ENCODE measurements at places on chromosomes 6 and 20.

DNA sequence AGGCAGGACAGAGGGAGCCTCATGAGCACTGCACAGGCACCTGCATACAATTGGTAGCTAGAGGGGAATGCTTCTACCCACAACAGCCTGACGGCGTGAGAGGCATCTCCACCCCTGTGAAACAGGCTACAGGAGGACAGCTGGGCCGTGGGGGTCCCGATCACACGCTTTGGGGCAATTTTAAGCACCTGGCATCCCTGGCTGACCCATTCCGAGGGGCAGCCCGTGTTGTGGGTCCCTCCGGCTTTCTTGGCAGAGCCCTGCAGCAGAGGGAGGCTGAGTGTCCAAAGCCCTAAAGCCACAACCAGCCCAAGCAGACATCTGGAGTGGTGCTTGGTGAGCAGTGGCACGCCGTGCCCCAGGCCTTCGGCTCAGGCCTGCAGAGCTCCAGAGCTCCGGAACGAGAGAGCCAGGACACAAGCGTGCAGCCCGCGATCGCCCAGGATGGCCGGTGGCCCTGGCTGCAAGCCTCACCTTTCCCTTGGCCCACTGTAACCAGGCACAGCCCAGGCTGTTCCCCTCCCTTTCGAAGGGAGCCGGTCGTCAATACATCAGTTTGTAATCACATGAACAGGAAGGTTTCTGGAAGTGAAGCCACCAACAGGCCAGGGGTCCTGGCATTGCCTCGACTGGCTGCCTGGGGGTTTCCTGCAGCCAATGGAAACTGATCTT, 81.4 kb downstream of the DLL1 start:
- no peak for DNase-seq

GRCh38 chr6:14001329-14002012, 76.7 kb downstream of the RNF182 start:
- DNase-seq = no peak

GRCh38 chr20:22535483-22535882, 48.9 kb downstream of the FOXA2 start:
- DNase-seq = no peak

GRCh38 chr6:35532126-35532525, 19.4 kb upstream of the TULP1 start:
- no peak for DNase-seq

- no peak for DNase-seq
These were observed 181.6 kb upstream of the ECI2 start for GRCh38 chr6:4316867-4317400.

DNA sequence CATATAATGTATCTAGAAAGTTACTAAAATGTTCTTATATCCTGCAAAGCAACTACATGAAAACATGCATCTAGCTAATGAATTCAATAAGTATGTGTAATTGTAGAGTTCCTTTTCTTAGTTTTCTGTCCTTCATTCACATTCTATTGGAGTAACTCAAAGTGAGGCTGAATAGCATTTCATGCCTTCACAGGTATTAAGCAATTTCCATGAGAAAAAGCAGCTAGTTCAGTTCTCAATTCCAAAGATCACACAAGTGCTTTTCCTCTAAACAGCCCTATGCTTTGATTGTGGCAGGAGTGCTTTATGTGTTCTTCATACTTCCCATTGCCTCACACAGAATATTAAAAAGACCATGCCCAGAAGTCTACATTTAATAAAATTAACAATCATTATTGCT, 274.9 kb downstream of the RFPL4B start:
- no peak for DNase-seq

GRCh38 chr6:12791371-12791770, 74.8 kb downstream of the PHACTR1 start:
- DNase-seq = no peak

DNA sequence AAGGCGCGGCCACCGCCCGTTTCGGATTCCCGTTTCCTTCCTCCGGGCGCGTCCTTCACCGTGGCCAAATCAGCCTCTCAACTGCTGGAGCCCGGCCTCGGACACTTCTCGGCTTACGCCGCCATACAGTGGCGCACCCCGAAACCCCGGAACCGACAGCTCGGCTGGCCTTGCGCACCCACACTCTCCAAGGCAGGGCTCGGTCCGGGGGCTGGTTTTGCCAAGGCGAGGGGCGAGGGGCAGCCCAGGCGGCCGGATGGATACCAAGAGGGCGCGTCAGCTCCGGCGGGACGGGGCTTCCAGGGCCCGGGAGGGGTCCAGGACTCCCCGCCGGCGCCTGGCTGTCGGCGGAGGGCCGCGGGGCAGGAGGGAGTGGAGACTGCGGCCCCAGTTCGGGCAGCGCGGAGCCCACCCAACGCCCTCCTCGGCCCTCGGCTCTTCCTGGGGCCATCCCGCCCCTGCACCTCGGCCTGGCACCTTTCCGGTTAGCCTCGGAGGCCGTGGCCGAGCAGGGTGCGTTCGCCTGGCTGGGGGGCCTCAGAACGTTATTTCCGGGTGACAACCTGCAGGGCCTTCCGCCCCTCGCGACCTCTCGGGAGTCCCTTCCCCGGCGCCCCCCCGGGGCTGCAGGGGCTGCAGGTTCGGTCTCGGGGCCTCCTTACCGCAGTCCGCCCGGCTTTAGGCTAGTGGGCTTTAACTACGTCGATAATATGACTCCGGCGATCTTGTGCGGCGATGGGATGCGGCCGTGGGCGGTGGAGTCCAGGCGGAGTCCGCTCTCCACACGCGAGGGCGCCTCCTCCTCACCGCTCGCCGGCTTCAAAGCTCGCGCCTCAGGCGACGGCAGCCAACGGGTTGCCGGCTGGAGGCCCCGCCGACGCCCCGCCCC, 697 bp upstream of the CEP43 start:
- no peak for DNase-seq

DNA sequence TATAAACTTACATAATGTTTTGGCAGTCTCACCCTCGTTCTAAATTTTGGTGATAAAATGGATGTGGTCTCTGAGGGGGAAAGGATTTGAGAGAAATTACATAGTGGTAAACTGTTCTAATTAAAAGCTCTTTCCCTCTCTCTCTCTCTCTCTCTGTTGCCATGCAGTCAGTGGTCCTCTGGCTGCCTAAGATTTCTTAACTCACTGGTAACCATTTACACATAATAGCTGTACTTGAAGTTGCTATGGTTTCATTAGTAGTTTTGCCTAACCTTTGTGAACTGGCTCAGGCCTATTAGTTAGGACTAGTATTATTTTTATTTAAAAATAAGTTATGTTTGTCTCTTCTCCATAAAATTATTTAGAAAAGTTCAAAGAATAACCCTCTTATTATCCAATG, 42.0 kb downstream of the MAPK14 start:
- no peak for DNase-seq

DNA sequence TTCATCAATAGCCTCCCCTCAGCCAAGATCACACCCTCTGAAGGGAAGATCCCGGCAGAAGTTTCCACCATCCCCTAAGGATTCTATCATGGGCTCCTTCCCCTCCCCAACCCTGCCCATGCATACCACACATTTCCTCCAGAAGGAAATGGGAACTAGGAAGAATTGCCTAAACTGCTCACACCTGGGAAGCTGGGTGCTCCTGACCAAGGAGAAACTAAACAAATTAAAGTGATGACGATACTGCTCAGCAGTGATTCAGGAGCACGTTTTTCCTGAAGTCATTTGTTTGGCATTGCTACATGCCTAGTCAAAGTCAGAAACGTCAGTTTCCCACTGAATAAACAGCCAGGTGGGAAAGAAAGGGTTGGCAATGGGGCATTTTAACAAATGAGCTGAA, 136.1 kb upstream of the CDYL start:
- DNase-seq = no peak

DNA sequence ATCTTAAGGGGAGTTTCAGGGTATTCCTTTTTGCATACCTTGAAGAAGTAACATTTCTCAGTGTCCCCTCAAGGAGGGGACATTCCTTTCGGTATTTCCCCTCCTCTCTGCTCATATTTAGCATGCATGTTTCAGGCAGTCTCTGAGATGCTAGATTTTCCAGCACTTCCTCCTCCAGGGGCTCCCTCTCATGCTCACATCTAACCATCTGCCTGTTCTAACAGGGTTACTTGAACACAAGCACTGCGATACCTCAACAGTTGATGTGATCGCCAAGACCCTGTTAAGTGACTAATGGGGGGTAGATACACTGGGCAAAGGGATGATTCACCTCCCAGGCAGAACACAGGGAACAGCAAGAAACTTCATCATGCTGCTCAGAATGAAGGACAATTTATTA, 12.9 kb upstream of the MCM3 start:
- DNase-seq = no peak

DNA sequence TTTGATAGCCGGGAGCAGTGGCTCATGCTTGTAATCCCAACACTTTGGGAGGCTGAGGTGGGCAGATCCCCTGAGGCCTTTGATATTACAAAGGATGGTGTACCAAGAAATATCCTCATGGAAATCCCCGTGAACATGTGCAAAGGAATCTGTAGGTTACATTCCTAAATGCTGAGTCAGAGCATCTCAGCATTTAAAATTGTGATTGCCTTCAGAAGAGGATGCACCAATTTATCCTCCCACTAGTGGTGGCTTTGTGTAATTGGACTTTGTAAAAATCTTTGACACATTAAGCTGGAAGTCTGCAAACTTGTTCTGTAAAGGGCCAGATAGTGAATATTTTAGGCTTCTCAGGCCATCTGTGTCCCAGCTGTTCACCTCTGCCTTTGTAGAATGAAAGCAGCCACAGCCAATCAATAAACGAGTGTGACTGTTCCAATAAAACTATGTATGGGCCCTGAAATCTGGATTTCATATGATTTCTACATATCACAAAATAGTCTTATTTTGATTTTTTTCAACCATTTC, 11.8 kb downstream of the TMEM14B start:
- peak; percentile 13 for DNase-seq

DNA sequence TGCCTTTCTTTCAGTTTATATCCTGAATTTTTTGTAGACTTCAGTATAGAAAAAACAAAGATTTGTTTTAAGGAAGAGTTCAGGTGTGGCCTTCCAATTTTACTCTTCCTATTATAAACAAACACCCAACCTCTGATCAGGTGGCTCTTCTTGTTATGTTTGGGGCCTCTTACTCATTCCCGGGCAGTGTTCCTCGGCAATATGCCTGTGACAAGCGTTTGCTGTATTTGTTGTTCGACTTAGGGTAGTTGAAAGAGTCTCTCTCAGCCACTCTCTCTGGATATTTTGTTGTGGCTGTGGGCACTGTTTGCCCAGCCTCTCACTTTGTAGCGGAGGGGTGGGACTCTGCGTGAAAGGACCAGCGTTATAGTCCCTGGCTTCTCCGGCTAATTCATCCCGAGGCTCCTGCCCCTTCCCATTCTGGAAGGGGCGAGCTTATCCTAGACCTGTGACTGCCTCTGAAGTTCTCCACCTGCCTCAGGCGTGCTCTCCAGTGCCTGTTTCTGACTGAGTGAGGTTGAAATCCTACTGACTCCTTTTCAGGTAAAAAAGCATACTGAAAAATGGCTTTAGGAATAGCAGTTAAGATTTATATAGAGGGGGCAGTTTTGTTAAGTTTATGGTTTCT, 97.4 kb downstream of the PLCB4 start:
- DNase-seq = no peak

- no peak for DNase-seq
These were observed 23.0 kb upstream of the FLRT3 start for GRCh38 chr20:14360416-14360815.

GRCh38 chr6:32952817-32953739, at the start of gene HLA-DMA:
HLA-DMA (minus strand) TSS chr6:32953097; CDS start chr6:32953036, 61 bp downstream.
- DNase-seq = peak; percentile 46

- DNase-seq = no peak
These were observed 49.9 kb downstream of the ATG5 start for GRCh38 chr6:106275692-106276091.

DNA sequence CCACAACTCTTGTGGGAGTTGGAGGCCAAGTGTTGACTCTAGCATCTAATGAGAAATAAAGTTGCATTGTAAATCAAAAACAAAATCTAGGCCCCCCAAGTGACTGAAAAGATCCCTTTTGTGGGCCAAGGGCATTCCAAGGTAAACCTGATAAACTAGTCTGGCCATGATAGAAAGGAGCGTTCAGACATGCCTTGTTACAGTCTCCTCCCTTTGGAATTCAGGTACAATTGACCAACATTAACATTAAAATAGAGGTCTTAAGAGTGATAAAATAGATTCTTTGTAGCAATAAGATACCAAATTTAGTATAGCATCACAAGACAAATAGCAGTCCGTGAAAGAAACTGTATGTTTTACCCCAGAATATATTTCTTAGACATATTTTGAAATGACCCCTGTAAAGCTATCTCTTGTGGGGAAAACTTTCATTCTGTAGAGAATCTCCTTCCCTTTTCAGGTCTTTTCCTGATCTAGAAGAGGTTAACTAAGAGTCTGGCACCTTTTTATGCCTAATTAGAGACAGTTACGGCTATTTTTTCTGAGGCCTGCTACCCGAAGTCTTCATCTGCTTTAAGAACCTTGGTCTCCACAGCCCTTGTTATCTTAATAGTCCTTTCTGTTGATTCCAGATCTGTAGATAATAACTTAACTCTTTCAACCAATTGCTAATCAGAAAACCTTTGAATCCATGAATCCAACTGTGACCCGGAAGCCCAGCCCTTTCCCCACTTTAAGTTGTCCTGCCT, 495.4 kb upstream of the MMS22L start:
- no peak for DNase-seq

DNA sequence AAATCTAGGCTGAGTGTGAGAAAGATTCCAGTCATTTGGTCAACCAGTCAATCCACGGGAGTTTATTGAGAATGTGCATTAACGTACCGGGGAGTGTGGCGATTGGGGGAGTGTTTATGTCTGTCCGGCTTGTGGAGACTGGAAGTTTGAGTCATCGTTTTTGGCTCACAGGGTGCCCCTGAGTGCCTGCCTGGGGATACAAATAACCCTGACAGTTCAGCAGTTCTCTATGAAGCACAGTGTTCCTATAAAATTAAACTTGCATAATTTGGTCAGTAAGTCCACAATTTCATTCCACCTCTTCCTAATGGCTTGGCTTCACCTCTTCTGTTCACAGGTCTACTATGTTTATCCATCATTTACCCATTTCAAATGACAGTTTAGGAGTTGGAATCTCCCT, 72.6 kb upstream of the PLEKHG1 start:
- DNase-seq = no peak

DNA sequence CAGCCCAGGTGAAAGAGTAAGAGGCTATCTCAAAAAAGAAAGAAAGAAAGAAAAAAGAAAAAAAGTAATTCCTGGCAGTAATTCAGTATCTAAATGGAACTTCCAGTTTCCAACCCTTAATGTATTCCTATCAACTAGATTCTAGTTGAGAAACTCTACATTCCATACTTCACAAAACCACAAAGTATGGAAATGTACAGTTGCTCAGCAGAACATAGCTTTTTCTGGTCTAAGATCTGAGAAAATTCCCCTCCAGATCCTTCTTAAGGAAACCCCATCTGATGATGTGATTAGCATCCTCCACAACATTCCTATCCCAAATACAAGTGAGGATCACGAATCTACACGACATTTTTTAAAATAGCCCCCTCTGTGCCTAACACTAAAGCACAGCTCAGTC, 3.6 kb downstream of the ARMH2 start:
- no peak for DNase-seq

GRCh38 chr6:50211582-50211981, 161.9 kb upstream of the DEFB112 start:
- DNase-seq = no peak

GRCh38 chr6:139904568-139904967, 530.1 kb upstream of the CITED2 start:
- DNase-seq = no peak

GRCh38 chr6:133990321-133990720, 37.3 kb downstream of the TBPL1 start:
- no peak for DNase-seq

- DNase-seq = no peak
These were observed 218.0 kb downstream of the THBS2 start for GRCh38 chr6:169035385-169036240.

- DNase-seq = no peak
These were observed 3.4 kb downstream of the CST9L start for GRCh38 chr20:23564927-23565326.
